ENCODE measurements at places on chromosomes 4 and X.
A peak's percentile ranks its signal among the peaks of the same experiment; 100 is the strongest.

DNA sequence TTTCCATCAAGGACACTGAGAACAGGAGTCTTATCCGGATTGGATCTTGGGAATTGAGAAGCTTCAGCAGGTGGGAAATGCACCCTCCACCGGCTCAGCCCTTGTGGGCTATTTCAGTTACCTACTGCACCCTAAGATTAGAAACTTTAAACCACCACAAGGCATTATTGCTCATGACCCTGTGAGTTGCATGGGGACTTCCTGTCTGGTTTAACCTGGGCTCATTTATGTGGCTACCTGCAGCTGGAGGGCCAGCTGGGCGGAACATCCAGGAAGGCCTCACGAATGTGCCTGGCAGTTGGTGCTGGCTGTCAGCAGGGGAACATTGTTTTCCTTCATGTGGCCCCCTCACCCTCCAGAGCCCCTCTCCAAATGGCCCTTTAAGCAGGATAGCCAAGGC lies 164.1 kb downstream of the DEFB131A start:
- DNase-seq: no peak

- DNase-seq: peak; percentile 57
Observed at GRCh38 chrX:70592091-70592490, 147.5 kb downstream of the DLG3 start.

GRCh38 chrX:44035571-44035970 lies 62.4 kb upstream of the NDP start:
- no peak for DNase-seq

DNA sequence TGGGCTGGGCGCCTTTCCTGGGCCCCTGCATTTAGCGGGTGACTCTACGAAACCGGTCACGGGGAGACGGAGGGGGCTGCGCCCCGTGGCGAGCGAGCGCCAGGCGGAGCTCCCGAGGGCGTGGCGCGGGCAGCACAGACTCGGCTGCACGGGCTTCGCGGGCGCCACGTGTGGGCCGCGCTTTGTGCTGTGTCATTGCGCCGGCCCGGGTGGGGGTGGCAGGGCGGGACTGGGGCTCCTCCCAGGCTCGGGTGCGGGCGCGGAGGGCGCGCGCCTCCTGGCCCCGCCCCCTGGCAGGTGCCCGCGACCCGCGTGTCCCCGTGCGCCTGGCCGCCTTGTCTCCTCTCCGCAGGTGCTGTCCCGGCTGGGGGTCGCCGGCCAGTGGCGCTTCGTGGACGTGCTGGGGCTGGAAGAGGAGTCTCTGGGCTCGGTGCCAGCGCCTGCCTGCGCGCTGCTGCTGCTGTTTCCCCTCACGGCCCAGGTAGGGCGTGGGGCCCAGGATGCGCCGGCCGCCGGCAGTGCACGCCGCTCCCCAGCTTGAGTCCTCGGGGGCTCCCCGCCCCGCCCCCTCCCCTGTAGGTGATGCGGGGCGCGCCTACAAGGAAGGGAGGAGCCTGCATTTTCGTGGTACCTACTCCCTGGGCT lies 651 bp downstream of the UCHL1 start:
- peak; percentile 22 for DNase-seq

- no peak for DNase-seq
Observed at GRCh38 chrX:134908356-134908755, 82.4 kb upstream of the SMIM10 start.

DNA sequence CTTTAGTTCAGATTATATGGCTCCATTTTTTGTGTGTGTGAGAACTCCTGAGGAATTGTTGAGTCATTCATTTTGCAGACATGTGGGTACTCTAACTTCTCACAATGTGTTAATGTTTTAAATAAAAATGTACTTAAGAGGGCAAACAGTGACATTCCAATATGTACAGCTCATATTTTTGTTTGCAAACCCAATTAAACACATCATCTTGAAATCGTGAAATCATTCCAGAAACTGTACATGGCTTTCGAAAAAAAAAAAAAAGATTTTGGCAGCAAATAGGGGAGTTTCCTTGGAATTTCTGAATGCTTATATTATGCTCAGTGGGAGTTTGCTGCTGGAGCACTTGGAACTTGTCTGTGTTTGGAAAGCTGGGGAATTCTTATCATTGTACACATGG lies 85.0 kb downstream of the HPGD start:
- peak; percentile 51 for DNase-seq

DNA sequence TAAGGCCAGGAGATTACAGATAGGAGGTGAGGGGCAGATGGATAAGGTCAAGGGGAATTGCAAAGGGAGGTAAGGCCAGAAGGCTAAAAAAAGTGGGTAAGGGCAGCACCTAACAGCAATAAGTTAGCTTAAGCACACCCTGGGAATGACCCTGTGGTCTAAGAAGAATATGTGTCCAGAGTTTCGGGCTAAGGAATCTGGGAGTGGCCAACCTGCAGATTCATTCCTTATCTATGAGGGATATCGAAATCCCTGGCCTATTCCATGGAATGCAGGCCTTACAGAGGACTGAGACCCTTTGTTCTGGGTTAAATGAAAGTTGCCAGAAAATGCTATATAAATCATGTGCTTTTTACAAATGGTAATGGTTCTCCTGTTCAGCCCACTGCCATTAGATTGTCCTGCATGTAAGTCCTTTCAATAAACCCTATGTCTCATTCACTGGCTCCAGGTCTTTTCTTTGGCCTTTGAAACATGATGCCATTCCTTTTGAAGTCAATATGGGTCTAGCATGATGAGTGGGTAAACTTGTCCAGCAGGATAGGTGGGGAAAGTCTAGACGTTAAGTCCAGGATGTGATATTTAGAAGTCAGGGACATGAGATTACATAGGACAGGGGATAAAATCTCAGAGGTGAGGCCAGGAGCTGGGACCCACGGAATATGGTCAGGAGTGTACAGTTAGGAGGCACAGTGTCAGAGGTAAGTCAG lies 226.2 kb downstream of the TACR3 start:
- DNase-seq: no peak

GRCh38 chr4:121408-122084 lies 2.8 kb upstream of the ZNF718 start:
- no peak for DNase-seq

DNA sequence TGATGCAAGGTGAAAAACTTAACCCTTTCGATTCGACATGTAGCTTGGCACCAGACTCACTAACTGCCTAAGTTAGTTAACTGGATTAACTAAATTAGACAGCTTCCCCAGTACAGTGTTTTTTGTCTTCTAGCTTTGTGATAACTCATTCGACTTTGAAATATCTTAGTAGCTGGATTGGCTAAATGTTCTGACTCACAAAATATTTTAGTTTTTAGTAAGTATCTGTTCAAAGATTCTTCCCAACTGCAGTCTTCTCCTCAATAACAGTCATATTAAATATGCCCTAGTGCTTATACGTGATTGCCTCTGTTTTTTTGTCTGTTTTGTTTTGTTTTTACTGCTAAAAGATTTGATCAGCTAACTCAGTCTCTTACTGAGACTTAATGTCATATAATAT lies 102.9 kb downstream of the KCNIP4 start:
- peak; percentile 5 for DNase-seq
